Stimulated activated CD4-positive, alpha-beta T cell treated with anti-CD3 and anti-CD28 coated beads, TNF-alpha, amount 100 ng/mL, for 24 hours (primary cell): ENCODE measurements at places on chromosomes 12 and 14.

- no peak for DNase-seq
Measured at GRCh38 chr14:104845834-104846441, 19.1 kb upstream of the CEP170B start.

DNA sequence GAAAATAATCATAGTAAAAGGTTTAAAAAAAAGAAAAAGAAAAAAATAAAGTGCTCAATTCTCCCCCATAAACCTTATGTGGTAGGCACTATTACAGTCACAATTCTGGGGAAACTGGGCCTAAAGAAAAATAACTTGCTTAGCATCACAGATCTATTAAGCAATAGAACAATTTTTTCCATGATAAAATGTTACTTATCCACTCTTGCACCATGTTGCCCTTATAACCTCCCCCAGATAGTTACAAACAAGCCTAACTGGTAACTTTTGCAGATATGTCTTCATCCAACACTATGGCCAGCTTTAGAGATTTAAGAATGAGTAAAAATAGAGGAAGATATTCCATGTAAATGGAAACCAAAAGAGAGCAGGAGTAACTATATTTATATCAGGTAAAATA, 164.8 kb downstream of the DUSP6 start:
- no peak for DNase-seq

DNA sequence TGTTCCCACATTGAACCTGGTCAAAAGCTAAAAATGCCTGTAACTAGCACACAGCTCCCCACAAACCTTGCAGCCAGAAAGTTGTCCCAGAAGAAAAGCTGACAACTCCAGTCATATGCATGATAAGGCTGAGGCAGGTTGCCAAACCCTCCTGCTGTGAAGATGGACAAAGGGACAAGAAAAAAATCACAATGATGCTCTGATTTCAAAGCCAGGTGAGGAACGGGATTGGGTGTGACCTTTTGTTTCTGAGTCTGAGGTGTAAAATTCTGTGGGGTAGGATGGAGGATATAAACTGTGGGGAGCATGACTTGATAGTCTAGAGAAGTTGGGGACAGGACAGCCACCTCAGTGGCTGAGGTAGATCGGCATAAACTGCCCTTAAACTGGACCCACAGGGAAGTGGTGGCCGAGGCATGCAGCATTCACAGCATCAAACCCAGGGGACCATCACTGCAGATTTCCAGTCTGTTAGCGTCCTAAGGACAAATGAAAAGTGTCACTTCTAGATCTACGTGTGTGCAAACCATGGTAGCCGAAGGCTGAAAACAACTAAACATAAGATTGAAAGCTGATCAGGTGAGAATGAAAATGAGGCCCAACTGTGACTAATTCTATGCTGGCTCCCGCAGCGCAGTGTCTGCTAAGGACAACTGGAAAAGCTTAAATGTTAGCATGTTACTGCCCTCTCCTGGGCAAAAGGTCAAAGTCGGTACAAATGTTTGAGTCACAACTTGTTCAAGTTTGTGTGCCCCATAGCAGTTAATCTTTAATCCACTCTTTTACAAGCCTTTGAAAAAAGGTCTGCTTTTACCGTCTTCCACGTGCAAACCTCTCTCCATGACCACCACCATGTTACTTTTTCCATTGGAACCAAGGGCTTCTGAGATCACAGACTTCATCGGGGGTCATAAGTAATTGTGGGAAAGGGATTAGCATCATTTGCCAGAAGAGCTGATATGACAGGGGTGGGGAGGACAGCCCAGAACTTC, 39.8 kb downstream of the GRIN2B start:
- no peak for DNase-seq

- no peak for DNase-seq
Measured at GRCh38 chr12:100868487-100868886, 73.9 kb downstream of the ANO4 start.

DNA sequence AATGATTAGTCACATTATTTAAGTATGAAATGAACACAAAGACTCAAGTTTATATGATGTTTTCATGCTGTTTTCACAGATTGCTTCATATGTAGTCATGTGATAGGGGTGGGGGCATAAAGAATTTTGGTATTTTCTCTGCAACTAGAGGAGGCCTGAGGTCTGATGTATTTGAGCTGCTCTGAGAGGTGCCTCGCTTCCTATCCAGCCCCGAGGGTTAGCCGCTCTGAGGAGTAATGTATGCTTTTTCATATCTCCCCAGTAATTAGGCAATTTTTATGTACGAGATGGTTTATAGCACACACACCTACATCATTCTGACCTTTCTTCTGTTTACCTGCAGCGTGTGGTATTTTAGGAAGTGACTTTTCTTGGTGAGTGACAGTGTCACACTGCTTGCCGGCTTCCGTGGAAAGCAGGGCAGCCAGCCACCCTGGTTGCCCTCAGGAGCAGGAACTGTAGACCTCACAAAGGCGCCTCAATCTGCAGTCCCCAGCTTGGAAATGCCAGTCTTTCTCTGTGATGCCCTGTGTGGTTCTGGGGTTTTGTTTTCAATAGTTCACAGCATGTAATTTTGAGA, 106.4 kb downstream of the VRK1 start:
- no peak for DNase-seq

- DNase-seq = no peak
Measured at GRCh38 chr14:68667313-68667791, 125.5 kb downstream of the ZFP36L1 start.

GRCh38 chr12:12323591-12323990, 26.5 kb downstream of the MANSC1 start:
- DNase-seq = no peak

DNA sequence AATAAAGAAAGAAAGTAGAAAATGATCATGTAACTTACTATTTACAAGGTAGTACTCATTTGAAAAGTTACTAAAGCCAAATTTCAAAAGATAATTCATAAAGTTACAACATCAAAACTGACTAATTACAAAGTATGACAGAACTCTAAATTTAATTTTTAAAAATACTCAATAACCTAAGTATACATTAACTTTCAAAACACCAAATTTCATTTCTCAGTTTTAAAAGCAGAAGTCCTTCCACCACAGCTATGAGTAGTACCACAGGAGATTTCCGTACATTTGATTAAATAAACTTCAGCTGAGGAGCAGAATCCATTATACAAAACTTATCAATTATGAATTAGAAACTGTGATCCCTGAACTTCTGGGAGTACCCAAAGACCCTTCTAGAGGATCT, 100.8 kb upstream of the BBS10 start:
- DNase-seq = no peak

DNA sequence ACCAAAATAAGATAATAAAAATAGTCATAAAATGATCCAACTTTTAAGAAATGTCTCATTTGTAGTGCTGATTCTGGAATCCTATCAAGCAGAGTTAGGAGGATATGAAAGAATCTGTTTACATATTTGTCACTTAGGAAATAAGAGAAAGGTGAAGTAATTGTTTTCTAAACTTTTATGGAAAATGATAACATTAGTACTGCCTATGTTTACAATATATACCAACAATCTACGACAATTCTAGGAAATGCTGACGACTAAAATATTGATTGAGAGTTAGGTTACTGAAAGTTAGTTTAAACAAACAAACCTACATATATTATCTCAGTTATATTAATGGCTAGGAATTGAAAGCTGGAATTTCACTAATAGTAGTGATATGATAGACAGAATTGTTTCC, 18.0 kb downstream of the TSPAN19 start:
- no peak for DNase-seq

- no peak for DNase-seq
Measured at GRCh38 chr12:20369305-20370013, 1.1 kb downstream of the PDE3A start.

DNA sequence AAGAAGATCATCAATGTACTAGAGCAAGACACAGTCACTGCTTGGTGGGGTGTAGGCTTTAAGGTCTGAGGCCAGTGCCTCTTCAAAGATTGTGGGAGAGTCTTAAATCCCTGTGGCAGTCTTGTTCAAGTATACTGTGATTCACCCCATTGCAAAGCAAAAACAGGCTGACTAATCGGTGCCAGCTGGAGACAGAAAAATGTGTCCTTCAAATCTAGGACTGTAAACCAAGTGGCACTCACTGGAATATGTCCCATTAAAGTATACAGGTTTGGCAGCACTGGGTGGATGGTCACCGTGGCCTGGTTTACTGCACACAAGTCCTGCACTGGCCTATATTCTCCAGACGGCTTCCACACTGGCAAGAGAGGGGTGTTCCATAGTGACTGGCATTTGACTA, 1315.3 kb downstream of the TMEM121 start:
- DNase-seq = no peak

DNA sequence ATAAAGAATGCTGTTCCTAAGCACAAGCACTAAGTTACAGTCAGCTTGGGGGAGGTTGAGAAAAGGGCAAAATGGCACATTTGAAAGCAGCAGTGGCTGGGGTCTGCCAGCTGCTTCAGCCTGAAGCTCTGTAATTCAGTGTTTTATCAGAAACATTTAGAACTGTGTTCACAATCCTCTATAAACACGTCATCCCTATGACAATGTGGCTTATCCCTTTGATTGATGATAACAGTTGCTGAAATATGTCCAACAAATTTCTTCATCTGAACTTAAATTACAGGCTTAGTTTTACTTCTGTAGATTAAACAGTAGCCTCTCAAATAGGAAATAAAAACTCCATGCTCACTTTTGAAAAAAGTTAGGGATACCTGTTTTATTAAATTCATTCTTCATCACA, 108.8 kb downstream of the VEZT start:
- DNase-seq = no peak

GRCh38 chr12:31245822-31246469, 80.0 kb downstream of the SINHCAF start:
- no peak for DNase-seq

DNA sequence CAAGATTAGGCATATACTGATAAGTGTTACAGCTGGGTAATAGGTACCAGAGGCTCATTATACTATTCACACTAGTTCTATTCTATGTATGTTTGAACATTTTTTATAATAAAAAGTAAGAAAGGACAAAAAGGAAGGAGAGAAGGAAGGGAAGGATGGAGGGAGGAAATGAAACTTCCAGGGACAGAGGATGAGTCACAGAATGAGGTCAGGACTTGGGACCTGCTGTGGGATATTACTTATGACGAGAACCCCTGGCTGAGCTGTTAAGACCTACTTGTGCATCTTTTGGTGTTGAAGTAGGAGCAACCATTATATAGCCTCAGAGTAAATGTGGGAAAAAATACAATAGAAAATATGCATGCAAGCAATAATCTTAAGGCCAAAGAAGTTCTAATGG, 16.7 kb upstream of the TMEM260 start:
- no peak for DNase-seq

DNA sequence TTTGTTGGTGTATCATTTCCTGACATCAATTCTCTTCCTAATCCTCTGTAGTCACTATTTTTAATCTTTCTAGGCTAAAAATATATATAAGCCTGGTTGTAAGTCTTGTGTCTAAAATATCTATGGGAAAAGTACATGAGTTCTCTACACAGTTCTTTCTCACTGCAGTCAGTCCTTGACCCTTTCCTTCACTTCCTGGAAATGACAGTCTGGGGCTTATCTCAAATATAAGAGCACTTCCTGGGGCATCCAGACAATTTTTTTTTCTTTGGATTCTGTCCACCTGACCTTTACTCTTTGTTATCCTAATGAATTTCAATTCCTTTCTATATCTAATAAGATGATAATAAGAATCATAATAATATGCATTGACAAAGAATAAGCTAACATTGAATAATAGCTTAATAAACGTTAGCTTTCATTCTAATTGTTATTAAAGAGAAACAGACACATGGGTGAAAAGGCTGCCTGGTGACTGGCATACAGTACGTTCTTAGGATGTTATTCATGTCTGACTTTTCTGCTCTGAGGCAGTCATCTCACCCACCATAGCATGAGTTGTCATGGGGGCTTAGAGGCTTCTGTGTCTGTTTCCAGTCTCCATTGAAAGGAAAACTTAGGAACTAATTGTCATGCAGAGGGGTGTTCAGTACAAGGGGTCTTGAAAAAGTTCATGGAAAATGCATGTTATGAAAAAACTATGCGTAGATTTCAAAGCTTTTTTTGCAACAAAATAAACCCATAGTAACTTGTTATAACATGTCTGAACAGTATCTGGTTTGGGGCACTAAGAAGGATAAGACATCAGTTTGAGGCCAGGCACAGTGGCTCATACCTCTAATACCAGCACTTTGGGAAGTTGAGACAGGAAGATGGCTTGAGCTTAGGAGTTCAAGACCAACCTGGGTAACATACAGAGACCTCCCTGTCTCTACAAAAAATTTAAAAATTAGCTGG, 66.2 kb upstream of the DNM1L start:
- DNase-seq = no peak

GRCh38 chr12:33116284-33116683, 219.7 kb upstream of the PKP2 start:
- no peak for DNase-seq

GRCh38 chr12:93950311-93950710, 198.1 kb upstream of the PLXNC1 start:
- no peak for DNase-seq

DNA sequence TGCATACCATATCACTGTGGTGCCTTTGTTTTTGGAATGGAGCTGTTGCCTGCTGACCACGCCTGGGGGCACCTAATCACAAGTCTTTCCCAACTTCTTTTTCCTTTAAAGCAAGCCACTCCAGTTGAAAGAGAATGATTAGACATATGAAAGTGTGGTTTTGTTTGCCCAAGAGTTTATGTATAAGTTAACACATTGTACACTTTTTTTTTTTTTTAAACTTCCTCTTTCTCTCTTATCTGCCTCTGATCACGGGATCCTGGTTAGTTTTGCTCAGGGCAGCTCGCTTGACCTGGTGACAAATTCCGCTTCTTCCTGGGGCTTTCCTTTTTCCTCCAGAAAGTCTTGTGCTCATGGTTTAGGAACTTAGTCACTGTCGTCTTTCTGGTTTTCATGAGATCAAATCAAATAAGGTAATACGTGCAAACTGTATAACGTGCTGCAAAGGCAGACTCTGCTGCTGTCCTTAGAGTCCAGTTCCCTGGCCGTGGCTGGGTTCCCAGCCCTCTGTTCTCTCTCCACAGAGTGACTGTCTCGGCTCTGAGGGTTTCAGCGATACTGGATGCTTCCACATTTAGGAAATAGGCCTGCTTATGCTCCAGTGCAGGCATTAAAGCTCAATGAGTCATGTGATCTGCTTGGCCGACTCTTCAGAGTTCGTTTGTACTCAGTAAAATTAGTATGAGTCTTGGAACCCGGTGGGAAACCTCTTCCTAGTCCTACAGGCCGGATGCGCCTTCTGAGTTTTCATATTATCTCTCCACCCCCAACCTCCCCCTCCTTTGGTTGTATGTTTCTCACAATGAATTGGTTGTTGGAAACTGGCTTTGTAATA, 15.2 kb downstream of the RASSF3 start:
- DNase-seq = no peak
